ENCODE measurements at places on chromosomes 2 and 18.
A peak's percentile ranks its signal among the peaks of the same experiment; 100 is the strongest.

- peak; percentile 63 for DNase-seq
Measured at GRCh38 chr18:3998698-3999333, 456.3 kb downstream of the DLGAP1 start.

DNA sequence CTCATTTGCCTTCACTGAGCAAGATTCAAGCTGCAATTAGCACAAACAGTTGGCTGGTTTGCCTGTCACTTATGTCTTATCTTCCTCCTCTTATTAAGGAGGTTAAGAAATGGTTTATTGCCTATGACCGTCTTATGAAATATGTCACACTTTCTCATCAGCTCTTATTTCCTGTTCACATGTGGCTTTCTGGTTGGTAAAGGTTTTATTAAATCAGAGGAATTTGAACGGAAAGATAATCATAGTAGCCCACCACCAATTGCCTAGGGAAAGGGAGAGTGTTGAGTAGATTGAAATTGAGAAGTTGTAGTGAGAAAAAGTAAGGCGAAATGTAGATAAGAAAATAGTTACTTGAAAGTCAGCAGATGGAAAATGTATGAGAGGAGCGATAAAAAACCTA is 4.2 kb upstream of the IL1R1 start:
- no peak for DNase-seq

- no peak for DNase-seq
Measured at GRCh38 chr2:238096311-238097011, 3.7 kb upstream of the ESPNL start.

DNA sequence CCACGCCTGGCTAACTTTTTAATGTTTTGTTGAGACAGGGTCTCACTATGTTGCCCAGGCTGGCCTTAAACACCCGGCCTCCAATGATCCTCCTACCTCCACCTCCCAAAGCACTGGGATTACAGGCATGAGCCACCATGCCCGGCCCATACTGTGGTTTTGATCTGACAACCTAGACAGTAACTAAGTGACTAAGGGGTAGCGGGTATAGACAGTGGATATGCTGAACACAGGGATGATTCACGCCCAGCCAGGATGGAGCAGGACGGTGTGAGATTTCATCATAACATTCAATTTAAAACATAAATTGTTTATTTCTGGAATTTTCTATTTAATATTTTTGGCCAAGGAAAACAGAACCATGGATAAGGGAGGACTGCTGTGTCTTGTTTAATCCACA is 36.0 kb upstream of the YPEL5 start:
- DNase-seq = no peak

DNA sequence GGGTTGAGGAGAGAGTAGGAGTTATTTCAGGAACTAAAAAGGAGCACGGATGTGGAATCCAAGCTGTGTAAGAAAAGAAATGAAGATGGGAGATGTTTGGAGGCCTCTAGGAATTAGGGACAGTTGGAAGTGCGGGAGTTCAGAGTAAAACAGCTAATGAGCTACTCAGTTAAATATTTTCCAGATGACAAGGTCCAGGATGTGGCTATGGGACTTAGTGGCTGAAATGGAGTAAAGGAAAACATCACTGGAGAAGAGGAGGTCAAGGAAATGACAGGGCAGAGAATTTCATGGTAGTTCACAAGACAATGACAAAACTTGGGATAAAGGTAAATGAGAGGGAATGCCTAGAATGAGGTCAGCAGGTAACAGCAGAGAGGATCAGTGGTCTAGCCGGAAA is 13.0 kb downstream of the GPR155 start:
- DNase-seq = peak; percentile 19

- peak; percentile 75 for DNase-seq
Measured at GRCh38 chr2:567865-568638, 109.2 kb downstream of the TMEM18 start.

DNA sequence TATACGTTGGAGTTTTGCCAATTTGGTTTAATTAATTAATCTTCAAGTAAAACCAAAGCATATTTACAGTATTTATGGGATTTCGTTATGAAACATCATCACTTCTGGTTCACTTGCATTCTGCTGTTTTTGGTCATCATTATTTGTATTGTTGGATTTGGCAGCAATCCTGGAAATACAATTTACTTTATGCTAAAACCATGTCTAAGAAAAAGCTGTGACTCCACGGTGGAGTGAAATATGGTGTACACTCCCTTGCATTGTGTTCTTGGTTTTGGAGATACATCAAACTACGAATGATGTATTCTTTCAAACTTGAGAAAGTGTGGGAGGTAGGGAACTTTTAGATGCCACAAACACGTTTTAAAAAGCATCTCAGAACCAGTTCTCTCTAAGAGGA is 106.4 kb downstream of the CTAGE1 start:
- no peak for DNase-seq

DNA sequence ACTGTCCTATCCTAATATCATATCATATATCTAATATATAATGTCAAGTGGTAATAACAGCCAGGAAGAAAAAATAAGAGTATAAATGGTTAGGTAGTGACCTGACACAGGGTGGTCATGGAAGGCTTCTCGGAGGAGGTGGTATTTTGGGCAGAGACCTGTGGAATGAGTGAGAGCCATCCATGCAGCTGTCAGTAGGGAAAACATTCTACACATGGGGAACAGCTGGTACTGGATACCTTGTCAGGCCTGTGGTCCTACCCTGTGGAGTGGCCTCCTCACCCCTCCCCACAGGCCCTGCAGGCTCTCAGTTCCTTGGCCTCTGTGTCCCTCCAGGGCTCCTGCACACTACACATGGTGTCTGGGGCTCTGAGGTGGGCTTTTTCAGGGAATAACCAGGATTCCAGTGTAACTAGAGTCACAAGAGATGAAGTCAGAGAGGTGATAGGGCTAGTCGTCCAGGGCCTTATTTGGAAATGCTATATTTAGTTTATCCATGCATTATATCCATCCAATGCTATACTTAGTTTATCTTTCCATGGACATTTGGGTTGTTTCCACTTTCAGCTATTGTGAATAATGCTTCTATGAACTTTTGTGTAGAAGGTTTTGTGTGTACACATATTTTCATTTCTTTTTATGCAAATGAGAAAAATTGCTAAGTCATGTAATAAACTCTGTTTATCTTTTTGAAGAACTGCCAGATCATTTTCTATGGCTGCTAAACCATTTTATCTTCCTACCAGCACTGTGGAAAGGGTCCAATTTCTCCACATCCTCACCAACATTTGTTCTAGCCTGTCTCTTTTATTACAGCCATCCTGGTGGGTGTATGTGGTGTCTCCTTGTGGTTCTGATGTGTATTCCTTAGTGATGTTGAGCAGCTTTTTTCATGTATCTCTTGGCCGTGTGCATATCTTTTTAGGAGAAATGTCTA is 75.6 kb downstream of the TPGS2 start:
- no peak for DNase-seq

DNA sequence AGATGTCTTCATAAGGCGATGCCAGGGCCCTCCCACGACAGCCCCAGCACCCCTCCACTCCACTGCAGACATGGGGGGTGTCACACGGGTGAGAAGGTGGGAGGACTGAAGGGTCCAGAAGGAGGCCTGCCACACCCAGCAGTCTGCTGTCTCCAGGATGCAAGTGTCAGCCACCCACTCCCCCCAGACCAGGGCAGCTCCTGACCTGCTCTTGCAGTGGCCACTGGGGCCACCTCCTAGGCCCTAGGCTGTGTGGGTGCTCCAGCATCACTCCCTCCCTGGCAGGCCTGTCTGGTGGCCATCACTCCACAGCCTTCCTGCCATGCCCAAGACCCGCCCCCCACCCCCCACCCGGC is 171.0 kb downstream of the CELF4 start:
- DNase-seq = no peak

DNA sequence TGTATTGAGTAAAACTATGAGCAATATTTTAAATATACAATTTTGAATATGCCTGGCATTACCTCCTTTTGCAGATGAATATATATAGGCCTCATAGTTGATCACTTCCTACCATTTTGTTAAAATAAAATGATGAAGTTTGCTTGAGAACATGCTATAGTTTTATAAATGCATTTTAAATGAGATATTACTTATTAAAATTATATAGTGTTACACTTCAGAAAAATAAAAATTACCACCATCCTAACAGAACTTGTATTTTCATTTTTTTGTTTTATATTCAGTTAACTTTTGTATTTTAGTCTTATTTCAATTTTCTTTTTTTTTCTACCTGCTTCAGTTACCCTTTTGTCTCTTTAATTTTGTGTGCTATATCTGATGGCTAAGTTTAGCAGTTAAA is 426.9 kb downstream of the PARD3B start:
- DNase-seq = no peak

- DNase-seq = no peak
Measured at GRCh38 chr2:16303273-16303577, 362.4 kb downstream of the CYRIA start.

Data from renal cortical epithelial cell (primary cell).